H7 (cell line): ENCODE measurements at places on chromosomes 7 and 10.

- no peak for DNase-seq
Observed at GRCh38 chr10:117969592-117969991, 77.1 kb downstream of the RAB11FIP2 start.

DNA sequence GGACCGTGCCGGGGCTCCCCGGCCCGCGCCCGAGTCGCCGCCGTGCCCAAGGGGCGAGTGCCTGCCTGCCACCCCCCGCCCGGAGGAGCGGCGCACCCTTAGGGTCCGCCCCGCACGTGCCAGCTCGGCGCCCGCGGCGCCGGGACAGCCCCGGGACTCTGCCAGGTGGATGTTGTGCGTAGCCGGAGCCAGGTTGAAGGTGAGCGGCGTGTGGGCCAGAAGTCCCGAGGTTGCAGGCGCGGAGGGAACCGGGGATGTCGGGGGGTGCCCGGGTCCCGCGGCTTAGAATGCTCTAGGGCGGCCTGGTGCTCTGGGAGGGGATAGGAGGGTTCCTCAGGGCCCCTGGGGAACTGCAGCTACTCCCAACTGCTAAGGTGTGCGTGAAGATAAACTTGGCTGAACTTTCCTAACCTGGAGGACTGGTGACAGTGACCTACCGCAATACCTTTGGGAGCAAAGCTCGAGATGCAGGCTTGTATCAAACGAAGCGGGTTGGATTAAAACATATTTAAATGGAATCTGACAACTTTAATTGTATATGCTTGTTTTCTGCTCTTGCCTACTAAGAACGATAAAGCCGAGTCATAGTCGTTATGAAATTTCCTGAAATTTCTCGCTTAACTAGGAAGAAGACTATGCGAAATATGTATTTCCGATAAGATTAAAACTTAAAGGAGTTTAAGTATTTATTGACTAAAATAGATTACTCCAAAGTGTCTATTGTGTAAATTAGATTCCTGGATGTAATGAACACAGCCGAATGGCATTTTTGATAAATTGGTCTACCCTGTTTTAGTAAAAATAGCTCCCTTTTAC lies at the start of gene CUX1:
CUX1 (plus strand) TSS at position 156 of the 816 bp plus-strand sequence; CDS start at position 170, 14 bp downstream.
- peak; percentile 73 for DNase-seq

- peak; percentile 82 for DNase-seq
Observed at GRCh38 chr7:35799846-35800717, 775 bp upstream of the SEPTIN7 start.

- no peak for DNase-seq
Observed at GRCh38 chr7:92735707-92736106, 100.7 kb downstream of the CDK6 start.

- DNase-seq, result no peak
Observed at GRCh38 chr10:119133949-119134348, 30.0 kb downstream of the DENND10 start.

DNA sequence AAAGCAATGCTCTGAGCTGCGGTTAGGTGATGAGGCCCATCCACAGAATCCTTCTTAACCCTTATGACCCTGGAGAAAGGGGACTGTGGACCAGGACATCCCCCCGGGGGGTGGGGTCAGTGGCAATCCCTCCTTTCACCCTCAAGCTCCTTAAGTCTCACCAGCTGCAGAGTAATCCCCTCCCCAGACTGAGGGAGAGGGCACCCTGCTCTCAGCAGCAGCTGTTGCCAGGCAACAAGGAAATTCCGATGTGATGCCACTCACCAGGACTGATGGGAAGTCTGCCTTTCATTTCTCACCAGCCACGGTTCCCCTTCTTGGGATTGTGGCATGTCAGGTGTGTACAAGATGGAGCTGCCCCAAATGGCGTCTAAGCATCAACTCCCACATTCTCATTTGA lies 129.6 kb downstream of the DOCK1 start:
- DNase-seq, result no peak

GRCh38 chr7:127253281-127254162 lies 781 bp upstream of the GRM8 start:
- DNase-seq, result peak; percentile 90

GRCh38 chr10:865257-865656 lies 66.2 kb downstream of the LARP4B start:
- DNase-seq, result peak; percentile 64

GRCh38 chr10:17238445-17239291 lies 10.6 kb downstream of the VIM start:
- DNase-seq, result no peak

DNA sequence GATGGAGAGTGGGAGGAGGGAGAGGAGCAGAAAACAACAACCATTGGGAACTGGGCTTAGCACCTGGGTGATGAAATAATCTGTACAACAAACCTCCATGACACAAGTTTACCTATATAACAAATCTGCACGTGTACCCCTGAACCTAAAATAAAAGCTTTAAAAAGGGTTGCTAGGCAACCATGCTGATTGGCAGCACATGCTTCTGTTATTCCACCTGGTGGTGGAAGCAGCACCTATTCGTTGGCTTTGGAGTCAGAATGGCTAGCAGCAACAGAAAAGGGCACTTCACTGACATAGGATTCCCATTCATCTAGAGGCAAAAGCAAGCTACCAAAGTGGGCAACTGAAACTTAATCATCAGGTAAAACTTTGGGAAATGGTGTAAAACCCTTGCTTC lies 57.1 kb downstream of the RELN start:
- peak; percentile 4 for DNase-seq

- no peak for DNase-seq
Observed at GRCh38 chr7:32412471-32412870, 77.7 kb downstream of the LSM5 start.

GRCh38 chr7:139321071-139321745 lies 19.9 kb upstream of the FMC1 start:
- DNase-seq, result peak; percentile 54

DNA sequence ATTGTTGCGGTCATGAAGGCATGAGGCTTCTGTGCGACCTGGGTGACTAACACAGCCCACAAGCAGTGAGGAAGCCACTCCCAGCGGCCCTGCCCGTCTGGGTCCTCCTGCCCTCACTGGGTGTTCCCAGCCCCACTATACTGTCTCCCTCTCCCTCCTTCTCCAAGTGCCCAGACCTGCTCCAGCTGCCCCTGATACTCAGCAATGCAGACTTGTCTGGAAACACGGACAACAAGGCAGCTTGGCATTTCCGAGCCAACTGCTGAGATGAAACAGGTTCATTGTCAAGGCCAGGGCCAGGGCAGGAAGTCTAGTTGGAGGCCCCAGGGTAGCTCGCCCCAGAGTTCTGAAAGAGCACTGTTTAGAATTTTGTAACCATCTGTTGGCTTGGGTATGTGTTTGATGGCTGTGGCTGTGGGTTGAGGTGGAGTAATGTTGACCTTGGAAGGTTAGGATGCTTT lies 95.7 kb downstream of the RBM20 start:
- no peak for DNase-seq

DNA sequence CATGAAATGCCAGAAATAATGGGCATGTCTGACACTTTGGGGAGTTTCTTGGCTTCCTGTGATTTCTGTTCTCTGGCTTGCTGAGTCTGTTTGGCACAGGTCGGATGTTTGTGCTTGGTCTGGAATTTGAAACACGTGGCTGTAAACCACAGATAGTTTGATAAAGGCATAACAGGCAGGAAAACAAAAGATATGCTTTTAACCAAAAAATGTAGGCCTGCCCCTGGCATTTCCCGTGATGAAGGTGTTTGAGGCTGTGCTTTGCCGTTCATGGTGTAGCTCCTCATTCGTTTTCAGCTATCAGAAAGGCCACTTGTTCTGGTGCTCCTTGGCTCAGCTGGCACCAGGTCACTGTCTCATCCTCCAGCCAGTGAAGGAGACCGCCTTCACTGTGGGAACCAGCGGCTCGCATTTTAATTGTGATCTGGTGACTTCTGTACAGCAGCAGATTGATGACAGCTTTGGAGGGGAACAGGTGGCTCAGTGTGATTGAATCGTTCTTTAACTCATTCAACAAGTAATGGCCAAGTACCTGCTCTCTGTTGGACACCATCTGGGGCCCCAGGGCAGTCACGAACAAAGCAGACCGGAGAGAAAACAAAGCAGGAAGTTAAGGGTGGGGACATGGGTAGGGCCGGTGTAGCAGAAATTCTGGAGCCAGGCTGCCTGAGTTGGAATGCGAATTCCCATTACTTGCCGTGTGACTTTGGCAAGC lies 111.5 kb downstream of the CCNY start:
- DNase-seq, result no peak

GRCh38 chr7:141190495-141190894 lies 116.6 kb downstream of the TMEM178B start:
- DNase-seq, result no peak

DNA sequence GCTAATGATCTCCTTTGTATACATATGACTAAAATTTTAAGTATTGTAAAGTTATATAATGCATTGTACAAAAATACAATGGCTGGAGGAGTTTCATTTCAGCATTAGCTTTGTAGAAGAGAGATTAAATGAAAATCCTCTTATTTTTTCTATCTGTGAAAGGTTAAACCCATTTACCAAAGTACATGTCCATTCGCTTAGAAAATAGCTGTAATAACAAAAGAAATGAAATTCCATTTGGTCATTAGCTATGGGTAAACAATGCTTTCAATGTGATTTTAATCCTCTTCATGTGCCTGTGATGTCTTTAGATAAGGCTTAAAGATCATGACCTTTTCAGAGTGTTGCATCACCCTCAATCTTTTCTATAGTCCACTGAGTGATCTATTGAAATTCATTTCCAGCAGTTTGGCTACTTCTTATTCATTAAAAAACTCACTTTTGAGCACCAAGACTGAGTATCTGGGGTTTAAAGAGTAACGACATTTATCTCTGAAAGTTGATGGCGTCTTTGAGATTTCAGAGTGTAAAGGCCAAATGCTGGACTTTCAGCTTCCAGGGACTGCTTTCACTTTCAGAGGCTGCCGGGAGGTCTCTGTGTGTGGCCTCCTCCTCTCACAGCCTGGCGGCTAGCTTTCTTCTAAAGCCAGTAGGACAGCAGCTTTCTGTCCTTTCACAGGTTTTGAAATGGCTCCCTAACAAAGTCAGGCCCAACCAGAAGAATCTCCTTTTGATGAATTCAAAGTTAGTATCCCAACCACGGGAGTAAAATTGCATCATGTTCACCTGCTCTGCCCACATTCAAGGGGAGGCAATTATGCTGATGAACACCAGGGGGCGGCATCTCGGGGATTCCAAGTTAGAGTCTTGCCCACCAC lies 701.4 kb upstream of the COBL start:
- DNase-seq, result peak; percentile 29
